NCI-H2081 treated with DMSO at 0.1 percent for 48 hours (cell line): ENCODE measurements at places on chromosomes 7 and 10.
A peak's percentile ranks its signal among the peaks of the same experiment; 100 is the strongest.

DNA sequence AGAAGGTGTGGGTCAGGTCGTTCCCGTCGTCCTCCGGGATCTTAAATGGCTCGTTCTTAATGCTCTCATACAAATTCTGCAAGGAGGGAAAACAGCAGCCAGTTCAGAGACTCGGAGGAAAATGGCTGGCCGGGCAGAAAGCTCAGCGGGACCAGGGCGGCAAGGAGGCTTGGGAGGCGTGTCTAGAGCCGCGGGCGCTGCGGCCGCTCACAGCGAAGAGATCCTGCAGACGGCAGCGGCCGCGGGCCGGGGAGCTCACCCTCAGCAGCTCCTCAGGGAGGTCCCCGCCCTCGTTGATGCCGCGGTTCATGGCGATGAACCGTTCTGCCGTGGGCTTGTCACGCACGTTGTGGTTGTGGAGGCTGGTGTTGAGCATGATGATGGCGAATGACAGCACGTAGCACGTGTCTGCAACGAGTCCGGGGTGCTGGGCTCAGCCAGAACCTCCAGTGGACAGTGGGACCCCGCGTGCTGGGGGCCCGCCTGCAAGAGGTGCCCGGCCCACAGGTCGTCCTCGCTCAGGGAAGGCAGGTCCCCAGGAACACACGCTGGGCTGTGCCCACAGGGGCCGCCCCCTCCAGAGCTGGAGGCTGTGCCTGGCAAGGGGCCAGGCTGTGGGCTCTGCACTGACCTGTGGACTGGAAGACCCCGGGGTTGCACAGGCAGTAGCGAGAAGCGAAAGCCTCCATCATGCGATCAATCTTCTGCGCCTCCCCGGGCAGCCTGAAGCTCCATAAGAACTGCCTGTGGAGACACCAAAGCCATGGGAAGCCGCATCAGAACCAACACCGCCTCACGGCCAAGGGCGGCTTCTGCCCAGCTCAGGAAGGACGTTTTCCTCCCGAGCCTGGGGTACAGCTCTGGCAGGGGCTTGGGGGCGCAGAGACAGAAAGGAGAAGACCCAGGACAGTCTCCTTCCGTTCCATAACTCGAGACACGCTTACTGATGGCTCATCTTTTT, 101.6 kb downstream of the CYTH3 start:
- DNase-seq = no peak

GRCh38 chr10:104040862-104041789, 44.6 kb downstream of the COL17A1 start:
- DNase-seq = no peak

GRCh38 chr7:100799037-100799896, 28.1 kb downstream of the EPHB4 start:
- no peak for DNase-seq

- DNase-seq = no peak
Observed at GRCh38 chr10:90396721-90397120, 461.1 kb downstream of the HTR7 start.

- no peak for DNase-seq
Observed at GRCh38 chr7:28128608-28129007, 52.0 kb downstream of the JAZF1 start.

DNA sequence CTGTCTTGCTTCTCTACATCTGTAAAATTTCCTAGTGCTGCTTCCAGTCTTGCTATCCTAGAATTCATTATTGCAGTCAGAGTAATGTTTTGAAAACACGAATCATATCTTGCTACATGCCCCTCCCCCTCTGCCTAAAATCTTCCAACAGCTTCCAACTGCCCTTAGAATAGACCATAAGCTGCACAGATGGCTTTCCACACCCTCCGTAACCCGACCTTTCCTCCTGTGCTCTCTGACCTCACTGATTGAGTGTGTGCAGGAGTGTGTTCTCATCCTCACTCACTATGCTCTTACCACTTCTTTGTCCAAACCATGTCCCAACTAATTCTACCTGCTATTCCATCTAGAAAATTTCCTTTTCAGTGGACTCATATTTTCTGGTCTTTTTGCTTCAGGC, 121.2 kb upstream of the ANKRD1 start:
- DNase-seq = no peak

DNA sequence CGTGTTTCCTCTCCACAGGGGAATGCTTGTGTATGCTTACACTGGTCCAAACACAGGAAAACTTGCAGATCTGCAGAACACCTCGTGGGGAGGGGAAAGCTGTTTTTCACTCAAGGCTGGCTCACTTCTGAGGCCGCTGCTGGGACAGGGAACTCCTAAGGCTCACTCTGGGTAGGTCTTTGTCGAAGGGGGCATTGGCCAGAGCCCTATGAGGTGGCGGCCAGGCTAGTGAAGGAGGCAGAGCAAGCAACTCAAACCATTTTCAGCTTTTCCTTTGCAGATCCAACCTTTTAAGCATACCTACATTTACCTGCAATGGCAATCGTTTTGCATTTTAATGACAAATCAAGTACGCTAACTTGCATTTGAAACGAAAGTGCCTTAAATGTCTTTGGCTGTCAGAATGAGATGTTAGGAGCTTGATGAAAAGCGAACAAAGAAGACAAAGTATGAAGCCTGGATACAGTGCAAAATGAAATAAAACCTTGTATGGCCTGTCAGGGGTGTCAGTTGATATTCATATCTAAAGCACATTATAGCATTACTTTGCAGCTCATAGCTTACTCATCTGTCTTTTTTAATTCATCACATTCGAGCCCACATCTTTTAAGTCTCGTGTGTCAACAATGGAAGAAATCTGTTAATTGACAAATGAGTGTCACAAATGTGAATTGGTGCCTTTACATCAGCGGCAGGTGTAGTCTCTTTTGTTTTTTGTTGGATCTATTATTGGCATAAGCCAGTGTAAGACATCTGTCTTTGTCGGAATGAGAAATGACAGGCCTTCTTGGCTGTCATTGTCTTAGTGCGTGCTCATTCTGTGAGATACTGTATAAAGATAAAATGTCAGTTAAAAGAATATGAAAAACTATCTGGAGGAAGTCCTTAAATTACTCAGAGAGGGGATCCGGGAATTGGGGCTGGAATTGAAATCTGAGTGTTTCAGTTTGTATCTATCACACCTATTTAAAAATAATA, 30.5 kb downstream of the LRMDA start:
- no peak for DNase-seq

- no peak for DNase-seq
Observed at GRCh38 chr7:39228946-39229345, 251.2 kb downstream of the POU6F2 start.

DNA sequence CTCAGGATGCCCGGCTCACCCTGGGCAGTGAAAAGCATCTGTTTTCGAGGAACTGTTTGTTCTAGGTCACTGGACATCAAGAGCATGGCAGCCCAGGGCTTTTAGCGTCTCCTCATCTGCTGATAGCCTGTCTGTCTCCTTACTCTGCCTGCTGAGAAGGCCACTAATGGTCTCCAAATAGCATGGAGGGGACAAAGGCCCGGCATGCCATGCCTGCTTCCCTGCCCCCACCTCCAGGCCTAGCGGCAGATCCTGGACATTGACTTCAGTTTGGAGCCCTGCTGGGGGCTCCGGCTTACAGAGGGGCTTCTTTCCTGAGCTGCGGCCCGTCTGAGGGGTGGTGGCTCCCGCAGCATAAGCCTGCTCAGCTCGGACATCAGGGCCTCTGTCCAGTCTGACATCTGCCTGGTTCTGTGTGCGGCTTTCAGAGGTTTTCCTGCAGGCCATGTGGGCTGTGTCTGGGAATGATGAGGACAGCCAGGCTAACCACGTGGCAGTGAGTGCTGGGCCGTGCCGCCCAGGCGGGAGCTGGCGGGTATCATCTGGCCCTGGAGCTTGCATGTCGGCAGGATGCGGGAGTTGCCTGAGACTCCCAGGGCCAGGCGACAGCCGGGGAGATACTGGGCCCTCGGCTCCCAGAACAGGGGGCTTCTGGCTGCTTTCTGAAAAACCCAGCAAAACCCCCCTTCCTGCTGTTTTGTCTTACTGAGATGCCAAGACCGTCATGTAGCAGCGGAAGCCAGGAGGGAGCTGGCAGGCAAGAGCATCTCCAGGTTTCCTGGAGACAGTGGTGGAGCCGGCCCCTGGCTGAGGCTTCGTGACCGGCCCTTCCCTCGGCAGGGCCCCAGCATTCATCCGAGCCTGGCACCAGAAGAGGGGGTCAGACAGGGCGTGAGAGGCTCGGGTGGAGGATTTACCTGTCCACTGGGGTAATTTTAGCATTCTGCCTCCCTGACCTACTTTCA, 9.2 kb downstream of the PFKFB3 start:
- DNase-seq = no peak

DNA sequence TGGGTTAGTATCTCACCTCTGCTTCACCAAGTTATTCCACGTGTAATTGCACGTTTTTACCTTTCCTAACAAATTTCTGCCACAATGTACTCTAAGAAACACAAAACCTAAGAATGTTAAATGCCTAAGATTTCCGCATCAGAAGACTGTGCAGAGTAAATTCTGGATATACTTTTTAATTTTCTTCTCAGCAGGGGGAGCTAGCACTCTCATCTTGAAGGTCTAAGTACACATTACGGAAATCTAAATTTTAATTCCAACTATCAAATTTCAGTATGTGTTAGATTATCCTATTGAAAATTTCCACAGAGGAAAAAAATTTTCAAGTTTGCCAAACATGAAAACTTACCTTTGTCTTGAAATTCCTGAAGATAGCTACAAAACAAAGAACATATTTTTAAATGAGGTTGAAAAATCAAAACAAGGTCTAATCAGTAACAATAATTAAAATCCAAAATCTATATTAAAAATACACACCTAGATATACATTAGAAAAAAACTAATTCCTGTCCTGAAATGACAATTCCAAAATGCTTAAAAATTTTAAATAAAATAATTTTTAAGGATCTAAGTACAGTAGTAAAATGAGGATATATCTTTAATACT, 10.5 kb downstream of the SKAP2 start:
- DNase-seq = no peak

GRCh38 chr7:139341776-139342226, 664 bp downstream of the FMC1 start:
- DNase-seq = peak; percentile 77

- DNase-seq = no peak
Observed at GRCh38 chr10:70335246-70335613, 47.2 kb downstream of the LRRC20 start.
